Esophagus muscularis mucosa (tissue), 4 donors: ENCODE measurements at places on chromosomes 12 and 14. TPM values are rescaled to one million over a fixed set of nuclear protein-coding genes. Genes with fewer than 3 reads are reported as not detected.

DNA sequence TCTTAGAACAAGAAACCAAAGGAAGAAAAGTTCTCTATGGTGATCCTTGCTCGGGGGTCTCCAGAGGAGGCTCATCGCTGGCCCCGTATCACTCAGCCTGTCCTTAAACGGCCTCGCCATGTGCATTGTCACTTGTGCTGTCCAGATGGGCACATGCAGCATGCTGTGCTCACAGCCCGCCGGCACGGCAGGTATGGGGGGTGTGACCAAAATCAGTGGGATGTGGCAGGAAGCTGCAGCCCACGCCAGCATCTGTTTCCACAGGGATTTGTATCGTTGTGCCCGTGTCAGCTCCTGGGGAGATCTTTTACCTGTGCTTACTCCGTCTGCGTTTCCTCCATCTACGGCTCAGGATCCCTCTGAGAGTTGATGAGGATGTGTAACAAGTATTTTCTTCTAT is 2.6 kb upstream of the SLC39A2 start:
- no peak for DNase-seq

- DNase-seq, result no peak
Measured at GRCh38 chr14:35766036-35766699, 42.9 kb downstream of the RALGAPA1 start.

- no peak for DNase-seq
Measured at GRCh38 chr14:74368441-74368840, 20.2 kb downstream of the VRTN start.

DNA sequence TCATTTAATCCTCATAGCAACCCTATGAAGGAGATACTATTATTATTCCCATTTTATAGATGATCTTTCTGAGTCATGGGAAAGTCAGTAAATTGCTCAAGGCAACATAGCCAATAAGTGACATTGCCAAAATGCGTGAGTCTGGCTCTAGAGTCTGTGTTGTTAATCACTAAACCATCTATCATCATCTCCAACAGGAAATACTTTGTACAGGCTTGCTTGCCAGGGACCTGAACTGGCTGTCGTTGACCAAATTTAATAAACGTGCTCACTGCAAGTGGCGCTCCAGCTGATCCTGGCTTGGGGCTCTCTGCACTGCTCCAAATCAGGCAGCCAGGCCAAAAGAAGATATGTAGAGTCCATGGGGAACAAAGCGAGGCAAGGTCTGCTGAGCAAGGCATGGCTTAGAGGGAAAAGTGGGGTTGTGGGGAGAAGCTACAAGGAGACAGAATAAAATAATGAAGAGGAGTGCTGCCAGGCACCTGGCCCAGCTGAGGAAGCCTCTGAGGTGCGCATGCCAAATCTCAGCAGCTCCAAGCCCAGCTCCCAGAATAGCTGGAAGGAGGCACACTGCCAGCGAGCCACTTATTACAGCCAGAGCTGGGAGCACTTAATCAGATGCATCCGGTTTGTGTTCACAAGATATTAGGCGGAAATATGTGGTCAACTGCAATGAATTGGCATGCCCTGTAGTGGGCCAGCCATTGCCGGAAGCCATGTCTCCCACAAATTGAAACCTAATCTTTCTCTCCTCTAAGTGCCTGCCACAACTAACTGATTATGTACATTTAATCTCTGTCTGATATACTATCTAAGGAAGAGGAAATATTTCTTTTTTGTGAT is 43.3 kb upstream of the PTPRO start:
- DNase-seq, result peak; percentile 93

GRCh38 chr12:22447223-22447622 is 97.1 kb downstream of the C2CD5 start:
- no peak for DNase-seq

Gene SLC6A15
- total RNA-seq, result 1.3 TPM

Gene KRT73
- total RNA-seq, result not detected

Gene GRIP1
- 15.2 TPM for total RNA-seq

Gene KRT71
- total RNA-seq, result not detected
